ENCODE measurements at places on chromosomes 6 and 20.

GRCh38 chr6:75081921-75082320 is 123.9 kb downstream of the COL12A1 start:
- no peak for DNase-seq

DNA sequence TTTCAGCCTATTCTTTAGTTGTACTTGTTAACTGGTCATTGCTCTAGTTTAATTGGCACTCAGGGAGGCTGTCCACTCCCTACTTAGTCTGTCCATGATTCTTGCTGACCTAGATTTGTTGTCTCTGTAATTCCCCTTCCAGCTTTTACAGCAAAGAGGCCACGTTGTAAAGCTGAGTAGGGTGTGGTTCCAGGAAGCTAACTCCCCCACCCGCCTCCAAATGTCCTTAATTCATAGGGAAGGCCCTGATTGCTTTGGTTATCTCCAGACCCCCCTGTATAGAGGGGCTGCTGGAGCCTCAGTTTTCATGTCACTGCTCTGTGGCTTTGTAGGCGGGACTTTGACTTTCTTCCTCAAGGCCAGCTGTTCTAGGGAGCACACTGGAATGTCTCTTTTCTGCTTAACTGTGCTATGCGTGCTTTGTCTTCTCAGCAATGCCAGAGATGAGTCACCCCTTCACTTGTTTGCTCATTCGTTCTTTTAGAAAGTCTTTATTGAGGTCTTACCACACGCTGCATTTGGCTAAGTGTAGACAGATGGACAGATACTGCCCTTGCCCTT is 175.1 kb upstream of the JAG1 start:
- DNase-seq, result no peak

DNA sequence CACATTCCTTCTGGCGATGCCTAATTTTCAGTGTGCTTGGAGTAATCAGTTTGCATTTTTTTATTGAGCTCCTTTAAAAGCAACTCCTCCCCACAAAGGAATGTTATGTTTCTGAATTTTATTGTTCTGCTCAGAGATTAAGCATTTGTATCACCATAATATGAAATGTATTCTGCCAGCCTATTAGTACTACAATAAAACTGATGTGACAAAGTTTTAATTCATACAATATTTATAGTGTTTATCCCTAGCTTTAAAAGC is 236.9 kb upstream of the ASCC3 start:
- DNase-seq, result no peak

DNA sequence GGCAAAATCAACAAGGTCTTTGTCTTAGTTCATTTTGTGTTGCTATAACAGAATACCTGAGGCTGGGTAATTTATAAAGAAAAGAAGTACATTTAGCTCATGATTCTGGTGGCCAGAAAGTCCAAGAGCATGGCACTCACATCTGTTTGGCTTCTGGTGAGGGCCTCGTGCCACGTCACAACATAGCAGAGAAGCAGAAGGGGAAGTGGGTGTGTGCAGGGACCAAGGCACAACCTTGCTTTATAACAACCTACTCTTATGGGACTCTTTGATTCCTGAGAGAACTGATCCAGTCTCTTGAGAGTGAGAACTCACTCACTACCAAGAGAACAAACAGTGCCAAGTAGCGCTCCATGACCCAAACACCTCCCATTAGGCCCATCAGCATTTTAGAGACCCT is 25.4 kb downstream of the GABRR2 start:
- no peak for DNase-seq

GRCh38 chr6:125844989-125845388 is 54.2 kb downstream of the NCOA7 start:
- no peak for DNase-seq

DNA sequence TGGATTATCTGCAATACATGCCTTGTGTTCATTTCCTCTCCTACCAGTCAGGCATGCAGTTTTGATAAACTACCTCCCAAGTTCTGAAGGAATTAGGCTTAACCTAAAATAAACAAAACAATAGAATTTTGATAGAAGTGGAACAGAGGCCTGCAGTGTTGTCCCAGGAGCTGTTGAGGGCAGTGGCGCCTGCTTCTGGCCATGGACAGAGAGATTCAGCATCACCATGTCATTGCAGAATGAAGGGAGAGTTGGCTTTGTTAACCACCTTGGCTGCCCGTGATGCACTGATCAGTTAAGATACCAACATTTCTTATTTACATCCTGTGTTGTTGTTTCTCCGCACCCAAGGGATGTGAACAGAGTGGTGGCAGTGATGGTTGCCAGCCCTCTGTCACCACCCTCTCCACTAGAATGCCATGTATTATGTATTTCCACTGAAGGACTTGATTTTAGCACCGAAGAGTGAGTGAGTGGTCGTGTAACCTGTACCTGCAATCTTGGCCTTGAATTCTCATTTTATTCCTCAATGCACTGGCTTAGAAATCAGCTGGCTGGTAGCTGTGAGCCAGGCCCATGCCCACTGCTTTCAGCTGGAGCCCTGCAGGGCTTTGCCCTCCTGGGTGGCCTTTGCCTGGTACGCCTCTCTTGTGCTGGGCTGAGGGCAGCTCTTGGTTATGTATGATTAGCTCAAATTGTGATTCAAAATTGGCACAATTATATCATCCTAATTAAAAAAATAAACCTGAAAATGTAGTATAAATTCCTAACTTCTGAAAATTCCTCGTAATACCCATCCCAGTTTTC is 56.5 kb downstream of the SHLD1 start:
- DNase-seq, result no peak

- DNase-seq, result no peak
Observed at GRCh38 chr6:169343886-169344749, 90.5 kb upstream of the THBS2 start.

- DNase-seq, result no peak
Observed at GRCh38 chr6:19999319-20000191, 162.4 kb downstream of the ID4 start.

GRCh38 chr20:49344975-49345374 is 67.1 kb upstream of the ZNFX1 start:
- DNase-seq, result no peak

GRCh38 chr6:155188707-155189496 is 74.9 kb upstream of the CLDN20 start:
- no peak for DNase-seq

DNA sequence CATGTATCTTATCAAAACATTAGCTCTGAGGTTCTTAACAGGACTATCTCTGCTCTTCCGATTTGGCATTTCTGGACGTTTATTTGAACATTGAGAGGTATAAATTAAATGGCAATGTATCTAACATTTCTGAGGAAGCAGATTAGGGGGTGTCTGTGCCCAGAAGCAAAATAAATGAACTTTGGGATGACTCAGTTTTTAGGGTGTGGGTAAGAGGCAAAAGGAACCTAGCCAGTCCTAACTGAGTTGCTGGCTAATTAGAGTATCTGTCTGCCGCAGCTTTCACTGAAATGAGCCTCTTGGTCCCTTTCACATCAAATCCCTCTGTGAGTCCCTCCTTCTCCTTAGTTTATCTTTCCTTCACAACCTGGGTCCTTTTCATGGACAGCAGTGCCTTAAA is 1.1 kb downstream of the RNF144B start:
- DNase-seq, result no peak

Data from progenitor cell of endocrine pancreas (in vitro differentiated cells).